ENCODE measurements at places on chromosomes 3 and 15.

DNA sequence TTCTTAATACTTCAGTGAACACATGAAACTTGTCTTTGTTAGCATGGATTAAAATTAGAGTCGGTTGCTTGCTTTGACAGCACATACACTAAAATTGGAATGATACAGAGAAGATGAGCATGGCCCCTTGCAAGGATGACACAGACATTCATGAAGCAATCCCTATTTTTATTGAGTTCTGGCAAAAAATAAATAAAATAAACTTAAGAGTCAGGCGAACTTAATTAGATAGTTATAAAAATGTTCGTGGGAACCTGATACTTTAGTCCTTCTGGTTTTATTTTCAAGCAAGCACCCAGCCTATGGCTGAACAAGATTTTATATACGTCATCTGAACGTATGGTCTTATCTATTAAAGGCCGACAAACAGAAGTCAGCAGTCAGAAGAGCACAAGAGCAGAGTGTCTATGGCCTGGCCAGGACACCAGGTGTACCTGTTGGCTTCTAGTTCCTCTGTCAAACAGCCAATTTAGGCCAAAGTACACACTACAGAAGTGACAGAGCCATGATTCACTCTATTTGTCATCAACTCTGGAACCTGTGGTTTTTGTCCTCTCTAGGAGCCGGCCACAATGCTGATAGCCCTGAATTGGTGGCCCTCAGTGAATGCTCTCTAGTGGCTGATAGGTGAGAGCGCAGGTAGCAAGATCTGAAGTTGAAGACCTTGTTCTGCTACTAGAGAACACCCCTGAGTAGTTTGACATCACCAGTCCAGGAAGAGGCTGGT, 64.3 kb downstream of the LEO1 start:
- DNase-seq: no peak

DNA sequence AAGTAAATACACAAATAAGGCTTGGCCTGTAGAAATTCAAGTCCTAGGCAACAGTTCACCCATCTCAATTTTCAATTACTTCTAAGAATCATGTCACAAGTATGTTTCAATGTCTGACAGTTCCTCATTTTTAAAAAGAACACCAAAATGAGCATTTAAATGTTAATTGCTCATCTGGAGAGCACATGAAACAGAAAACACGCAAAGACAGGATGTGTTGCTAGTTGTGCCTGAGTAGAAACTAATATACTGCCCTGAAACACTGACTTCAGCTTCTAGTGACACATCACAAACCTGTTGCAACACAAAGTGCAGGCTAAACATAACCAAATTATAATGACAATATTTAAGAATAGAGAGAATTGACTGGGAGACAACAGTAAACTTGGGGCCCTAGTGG, 167.3 kb upstream of the THBS1 start:
- DNase-seq: no peak

DNA sequence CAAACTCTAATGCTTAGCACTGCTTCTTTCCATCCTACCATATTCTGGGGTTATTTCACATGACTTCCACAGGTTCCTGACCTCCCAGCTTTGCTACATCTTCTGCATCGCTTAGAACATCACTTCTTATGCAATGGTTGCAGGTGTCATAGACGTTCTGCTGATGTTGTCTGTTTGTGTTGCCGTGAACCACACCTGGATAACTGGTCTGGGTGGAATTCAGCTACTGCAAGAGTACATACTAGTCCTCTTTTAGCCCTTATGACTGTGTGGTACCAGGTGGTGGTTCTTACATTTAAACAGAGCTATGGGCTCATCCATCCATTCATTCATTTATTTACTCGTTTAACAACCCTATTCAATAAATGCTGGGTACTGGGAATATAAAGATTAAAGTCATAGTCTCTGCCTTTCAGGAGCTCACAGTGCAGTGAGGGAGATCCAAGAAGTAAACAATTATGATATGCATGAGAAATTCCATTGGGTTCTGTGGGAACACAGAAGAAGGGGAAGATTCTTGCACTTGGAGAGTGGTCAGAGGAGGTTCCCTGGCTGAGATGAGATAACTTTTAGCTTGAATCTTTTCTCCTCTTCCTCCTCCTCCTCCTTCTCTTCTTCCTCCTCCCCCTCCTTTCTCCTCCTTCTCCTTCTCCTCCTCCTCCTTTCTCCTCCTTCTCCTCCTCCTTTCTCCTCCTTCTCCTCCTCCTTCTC, 30.8 kb downstream of the TMEM45A start:
- no peak for DNase-seq

DNA sequence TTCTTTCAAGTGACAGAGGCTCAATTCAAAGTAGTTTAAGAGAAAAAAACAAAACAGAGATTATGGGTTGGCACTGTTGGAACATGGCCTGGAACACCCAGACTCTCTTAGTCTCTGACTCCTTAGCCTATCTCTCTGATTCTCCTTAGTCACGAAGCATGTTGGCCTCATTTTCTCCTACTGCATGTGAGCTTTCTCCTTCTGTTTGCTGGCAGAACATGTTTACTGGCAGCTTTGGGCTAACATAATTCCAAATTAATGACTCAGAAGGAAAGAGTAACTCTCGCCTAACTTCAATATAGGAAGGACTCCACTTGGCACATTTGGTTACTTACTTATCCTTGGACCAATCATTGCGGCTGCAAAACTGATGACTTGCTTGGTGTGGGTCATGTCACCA, 21.7 kb upstream of the CCDC39 start:
- DNase-seq: no peak

DNA sequence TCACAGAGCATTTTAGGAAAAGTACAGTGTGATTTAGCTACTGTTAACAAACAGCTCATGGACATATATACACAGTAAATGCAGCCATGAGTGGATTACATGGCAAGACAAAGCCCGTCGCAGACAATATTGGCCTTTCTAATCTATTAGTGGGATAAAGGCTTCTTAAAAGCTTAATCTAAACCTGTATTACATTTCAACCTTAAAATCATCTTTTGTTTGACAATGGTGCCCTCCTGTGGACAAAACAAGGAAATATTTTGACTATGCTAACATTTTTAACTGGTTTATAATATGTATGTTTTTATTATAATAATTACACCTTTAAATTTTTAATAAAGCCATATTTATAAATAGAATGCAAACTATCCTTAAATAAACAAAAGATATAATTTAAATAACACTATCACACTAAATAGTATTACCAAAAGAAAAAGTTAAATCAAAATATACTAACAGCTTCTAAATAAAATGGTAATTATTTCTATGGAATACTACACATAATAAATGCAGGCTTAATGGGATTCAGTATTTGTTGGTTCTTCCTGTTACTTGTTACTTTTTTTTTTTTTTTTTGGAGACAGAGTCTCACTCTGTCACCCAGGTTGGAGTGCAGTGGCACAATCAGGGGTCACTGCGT, 38.6 kb downstream of the TAFA4 start:
- peak; percentile 25 for DNase-seq

- no peak for DNase-seq
Measured at GRCh38 chr3:176097027-176097426, 1100.3 kb downstream of the TBL1XR1 start.

GRCh38 chr15:100999369-100999768, 80.2 kb downstream of the LRRK1 start:
- DNase-seq: no peak

DNA sequence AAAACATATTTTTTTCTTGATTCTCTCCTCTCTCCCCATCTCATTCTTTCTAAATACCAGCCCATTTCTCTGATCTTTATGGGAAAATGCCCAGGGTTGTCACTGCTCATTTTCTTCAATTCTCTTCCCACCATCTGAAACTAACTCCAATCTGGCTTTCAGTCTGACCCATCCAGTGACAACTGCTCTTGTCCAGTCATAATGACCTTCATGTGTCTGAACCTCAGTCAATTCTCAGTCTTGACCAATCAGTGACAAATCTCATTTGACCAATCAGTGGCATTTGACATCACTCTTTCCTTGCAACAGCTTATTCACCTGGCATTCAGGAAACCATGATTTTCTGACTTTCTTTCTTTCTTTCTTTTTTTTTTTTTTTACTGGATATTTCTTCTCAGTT, 15.1 kb downstream of the VEPH1 start:
- no peak for DNase-seq

GRCh38 chr3:120161902-120162301, 67.7 kb upstream of the GSK3B start:
- DNase-seq: no peak

GRCh38 chr15:31277335-31278060, 49.1 kb upstream of the KLF13 start:
- DNase-seq: no peak

- DNase-seq: no peak
Measured at GRCh38 chr3:177367788-177368187, 170.5 kb upstream of the TBL1XR1 start.

- DNase-seq: no peak
Measured at GRCh38 chr3:18556503-18557135, 131.5 kb upstream of the SATB1 start.

DNA sequence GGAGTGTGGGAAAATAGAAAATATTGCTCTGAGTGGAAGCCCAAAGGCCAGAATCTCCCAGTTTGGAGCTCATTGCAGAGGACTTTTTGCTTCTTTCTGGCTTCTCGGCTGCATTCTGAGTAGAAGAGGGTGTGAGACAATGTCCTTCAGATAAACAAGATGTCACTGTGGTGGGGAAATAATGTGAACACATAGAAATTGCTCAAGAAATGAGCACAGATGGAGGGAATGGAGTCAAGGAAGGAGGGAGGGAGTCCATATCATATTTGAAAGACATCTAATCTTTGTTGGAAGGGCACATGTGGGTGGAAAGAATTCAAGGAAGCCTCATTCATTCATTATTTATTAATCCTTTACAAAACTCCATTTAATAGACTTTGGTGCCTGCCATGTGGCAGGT, 145.3 kb downstream of the FAM43A start:
- DNase-seq: no peak

DNA sequence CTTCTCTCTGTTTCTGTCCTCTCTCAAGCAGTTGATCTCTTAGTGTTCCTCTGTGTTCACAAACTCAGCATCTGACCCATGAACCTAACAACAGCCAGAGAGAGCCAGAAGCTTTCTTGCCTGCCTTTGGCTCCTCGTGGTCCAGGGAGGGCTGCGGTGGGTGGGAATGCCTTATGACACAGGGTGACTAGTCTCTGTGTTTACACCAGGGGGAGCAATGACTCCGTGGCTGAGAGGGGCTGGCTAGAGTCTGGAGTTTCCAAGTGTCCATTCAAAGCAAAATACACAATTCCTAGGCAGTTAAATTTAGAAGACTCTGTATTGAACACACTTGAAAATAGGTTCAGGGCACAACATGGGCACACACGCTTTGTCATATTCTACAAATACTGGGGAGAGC, 370.0 kb upstream of the FRG2C start:
- no peak for DNase-seq

- no peak for DNase-seq
Measured at GRCh38 chr3:20317616-20318015, 131.6 kb upstream of the SGO1 start.

DNA sequence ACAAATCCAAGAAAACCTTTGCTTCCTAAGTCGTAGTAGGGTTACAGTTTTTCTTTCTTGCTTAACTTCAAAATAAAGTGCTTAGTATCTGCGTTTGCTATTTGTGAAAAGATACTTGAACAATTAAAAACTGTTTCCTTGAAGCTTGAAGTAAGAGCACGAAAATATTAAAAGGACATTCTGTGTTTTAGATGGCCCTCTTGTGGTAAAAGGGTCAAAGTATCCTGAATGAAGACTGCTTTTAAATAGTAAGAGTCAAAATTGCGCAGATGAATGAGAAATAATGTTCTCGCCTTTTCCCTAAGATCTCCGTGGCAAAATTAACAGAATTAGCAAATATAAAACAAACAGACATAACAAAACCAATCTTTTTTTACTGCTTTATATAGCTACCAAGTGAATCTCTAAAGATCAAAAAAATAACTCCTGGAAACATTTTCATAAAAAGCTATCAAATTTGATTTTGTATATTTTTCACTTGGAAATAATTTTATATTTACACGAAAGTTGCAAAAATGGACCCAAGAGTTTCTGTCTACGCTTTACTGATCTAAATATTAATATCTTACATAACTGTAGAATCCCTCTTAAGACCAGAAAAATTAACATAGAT, 175.4 kb downstream of the MBNL1 start:
- peak; percentile 50 for DNase-seq

- no peak for DNase-seq
Measured at GRCh38 chr3:144282313-144282712, 310.7 kb downstream of the DIPK2A start.

DNA sequence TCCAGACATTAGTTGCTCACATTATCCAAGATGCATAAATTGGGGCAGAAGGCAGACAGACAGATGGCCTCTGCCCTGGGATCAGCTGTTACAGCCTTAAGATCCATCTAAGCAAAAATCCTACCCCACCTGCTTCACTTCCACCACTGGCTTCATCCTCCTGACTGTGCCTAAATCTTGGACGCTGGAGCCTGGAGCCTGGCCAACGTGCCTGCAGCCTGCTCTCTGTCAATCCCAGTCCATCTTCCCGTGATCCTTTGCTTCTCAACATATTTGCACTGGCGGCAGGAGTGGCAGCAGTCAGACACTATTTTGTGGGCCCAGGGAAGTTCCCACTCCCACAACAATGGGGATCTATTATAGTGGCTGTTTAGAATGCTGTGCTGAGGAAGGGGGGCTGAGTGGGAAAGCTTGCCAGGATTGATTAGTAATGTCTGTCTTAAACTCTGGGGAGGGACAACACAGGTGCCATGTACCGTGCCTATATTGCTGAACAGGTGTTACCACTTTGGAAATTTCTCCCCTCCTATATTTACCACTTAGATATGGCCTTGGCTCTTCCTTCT, 121.2 kb downstream of the MEGF11 start:
- DNase-seq: no peak

GRCh38 chr3:79973482-79973881, 205.7 kb upstream of the ROBO1 start:
- DNase-seq: no peak

GRCh38 chr3:71406972-71407810, 176.3 kb downstream of the FOXP1 start:
- DNase-seq: no peak

DNA sequence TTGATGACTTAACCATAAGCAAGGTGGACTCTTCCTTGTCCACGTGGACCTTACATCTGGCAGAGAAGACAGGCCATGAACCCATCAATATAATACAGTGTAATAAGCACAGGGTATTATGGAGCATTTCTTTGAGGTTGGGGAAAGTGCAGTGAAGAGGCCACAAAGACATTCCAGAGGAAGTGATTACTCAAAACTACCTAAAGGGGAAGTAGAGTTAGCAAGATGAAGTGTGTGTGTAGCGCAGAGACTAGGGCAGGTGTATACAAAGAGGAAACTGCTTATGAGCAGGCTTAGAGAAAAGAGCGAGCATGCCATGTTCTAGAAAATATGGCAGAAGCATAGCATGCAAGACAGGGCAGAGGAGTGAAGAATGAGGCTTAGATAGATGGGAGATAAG, 17.9 kb downstream of the CP start:
- no peak for DNase-seq

GRCh38 chr3:59271971-59272370, 222.1 kb upstream of the CFAP20DC start:
- DNase-seq: no peak

DNA sequence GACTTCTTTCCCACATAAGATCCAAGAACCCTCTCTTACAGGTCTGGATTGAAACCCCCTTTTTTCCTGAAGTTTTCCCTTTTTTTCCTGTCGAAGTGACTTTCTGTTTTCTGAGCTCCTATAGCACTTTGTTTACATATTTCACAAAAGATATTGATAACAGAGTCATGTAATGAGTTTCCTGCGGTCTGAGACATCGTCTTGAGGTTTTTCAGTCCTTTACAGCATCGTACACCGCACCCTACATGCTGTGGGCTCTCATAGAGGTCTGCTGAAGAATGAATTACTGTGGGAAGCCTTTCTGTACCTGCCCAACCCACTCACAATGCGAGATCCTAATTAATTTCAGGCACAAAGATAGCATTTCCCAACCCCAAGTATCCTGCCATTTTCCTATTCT, 53.1 kb downstream of the MCF2L2 start:
- DNase-seq: no peak
